ENCODE measurements at places on chromosomes 3 and 15.

- no peak for DNase-seq
These were observed 9.3 kb downstream of the COLQ start for GRCh38 chr3:15512166-15512565.

DNA sequence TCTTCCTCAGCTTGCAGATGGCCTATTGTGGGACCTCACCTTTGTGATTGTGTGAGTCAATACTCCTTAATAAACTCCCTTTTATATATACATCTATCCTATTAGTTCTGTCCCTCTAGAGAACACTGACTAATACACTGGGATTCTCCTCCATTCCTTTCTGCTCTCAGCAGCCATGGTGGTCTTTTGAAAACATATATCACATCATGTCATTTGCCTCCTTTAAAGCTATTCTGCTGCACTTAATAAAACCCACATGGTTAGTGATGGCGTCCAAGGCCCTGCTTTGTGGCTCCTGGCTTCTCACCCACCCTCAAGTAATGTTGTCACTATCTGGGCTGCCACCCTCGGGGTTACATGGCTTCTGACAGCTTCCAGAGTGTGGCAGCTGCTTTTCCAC lies 169.5 kb downstream of the CADPS start:
- no peak for DNase-seq

DNA sequence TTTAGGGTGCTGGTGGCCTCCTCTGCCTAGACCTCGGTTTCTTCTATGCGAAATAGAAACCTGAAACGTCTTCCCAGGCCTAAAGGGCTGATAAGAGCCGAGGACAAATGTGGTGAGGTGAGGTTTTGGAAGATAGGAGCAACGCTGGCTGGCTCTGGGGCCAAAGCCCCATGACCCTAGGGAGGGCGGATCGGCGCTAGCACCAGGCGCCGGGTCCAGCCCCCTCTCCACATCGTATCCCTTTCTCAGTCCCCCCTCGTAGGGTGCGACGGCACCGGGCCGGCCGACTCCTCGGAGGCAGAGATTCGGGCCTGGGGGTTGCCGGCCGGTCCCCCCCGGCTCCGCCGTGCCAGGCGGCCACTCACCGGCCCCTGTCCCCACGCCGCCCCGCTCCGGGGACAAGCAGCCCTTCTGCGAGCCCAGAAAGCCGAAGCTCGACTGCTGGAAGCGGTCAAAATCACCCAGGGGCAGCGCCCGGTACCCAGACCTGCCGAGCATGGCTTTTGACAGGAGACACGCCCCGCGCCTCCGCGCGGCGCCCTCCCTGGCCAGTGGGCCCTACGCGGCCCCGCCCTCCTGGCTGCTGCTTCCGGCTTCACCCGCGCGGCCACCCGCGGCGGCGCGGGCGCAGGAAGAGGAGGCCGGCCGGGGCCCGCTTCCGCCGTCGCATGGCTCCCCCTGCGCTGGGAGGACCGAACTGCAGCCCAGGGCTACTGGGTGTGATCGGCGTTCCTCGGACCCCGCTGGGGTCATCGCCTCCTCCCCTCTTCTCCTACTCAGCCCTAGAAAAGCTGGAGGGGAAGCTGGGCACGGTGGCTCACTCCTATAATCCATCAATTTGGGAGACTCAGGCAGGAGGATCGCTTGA lies at the start of gene STOML1:
Gene STOML1, minus strand, starts transcription at position 570 of the 868 bp plus-strand sequence. Its CDS starts 72 bp downstream, at position 498.
- peak; percentile 95 for DNase-seq

DNA sequence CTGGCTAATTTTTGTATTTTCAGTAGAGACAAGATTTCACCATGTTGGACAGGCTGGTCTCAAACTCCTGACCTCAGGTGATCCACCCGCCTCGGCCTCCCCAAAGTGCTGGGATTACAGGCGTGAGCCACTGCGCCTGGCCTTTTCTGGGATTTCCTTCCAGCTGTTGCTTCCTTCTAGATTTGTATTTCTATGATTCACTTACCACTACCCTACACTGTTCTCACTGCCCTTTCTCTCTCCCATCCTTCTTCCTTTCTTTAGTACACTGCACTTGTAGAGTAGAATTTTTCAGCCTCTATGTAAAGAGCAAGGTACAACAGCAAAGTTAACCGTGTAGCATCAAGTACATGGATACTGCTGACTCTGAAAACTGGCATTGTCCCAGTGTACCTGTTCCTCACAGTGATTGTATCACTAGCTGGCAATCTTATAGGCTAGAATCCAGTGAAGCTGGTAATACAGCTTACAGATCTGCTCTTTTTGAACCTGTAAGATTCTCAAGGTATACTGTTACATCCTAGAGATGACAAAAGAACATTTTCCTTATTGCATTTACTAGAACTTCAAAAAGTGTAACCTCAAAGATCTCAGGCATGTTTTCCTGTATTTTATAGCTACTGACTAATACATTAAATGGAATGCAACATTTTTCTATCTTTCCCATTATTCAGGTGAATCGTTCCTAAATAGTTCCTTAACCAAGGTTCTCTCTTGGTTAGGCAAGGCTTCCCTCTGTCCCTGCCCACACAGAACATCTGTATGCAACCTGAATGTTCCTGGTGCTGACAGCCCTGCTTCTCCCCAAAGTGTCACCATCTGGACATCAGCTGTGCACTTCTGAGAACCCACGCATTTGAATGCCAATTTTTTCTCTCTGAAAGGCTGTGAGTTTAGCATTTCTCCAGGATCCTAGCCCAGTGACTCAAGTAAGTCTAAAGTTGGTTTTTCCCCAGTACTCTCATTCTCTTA lies 74.1 kb upstream of the RAP2B start:
- no peak for DNase-seq

- no peak for DNase-seq
These were observed 279.4 kb downstream of the ROBO1 start for GRCh38 chr3:79488407-79488806.

DNA sequence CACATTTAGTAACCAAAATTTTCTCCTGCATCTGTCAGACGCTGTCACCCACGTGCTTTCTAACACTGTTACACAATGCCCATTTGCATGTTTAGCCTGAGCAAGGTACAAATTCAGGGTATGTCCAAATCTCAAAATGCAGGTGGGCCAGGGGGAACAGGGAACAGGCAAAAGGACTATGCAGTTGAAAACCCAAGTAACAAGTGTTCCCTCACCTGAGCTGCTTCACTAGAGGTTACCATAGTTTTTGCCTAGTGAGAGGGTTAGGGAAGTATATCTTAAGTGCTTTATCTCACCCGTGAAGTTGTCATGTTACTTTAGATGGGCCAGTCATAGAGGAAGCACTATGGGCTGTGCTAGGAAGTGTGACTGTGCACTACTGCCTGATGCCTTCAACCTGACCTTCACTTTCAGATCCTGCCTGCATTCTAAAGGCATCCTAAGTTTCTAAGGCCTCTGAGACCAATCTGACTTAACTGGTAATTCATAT lies 6.0 kb upstream of the TMEM87A start:
- no peak for DNase-seq

DNA sequence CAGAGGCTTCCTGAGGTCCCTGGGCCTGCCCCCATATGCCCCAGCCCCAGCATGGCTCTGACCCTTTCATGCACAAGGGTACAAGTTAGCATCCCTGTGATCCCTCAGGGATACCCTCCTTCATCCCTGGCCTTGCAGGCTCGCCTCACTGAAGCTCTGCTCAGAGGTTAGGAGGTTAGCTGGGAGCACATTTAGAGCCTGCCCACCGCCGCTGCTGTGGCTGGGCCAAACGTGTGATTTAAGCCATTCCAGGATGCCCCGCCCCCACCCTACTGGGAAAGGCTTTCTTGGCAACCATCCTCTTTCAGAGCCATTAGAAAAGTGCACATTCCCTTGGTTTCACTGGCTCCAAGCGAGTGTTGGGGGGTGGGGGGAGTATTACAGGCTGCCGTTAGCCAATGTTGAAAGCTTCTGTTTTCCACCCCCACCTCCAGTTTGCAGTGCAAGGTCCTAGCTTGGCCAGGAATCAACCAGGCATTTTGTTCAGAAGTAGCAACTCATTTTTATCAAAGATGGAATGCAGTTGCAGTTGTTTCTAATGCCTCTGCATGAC lies 6.3 kb upstream of the HES1 start:
- DNase-seq, result peak; percentile 69

DNA sequence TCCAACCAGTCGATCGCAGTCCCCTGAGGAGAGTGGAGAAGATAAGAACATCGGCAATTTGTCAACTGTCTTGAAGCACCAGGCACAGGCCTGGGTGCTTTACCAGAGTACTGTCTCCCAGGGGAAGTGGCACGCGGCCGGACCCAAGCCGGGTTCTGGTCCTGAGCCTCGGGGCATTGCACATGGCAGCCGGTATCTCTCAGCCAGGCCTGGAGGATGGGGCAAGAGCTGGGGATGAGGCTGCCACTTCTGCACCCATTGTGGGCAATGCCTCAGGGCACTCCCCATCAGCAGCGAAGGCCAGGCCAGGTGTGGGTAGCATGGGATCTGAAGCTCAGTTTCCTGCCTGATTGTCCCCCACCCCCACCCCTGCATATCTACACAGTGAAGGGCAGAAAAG lies 77.5 kb downstream of the ADCY5 start:
- DNase-seq, result no peak

GRCh38 chr3:177672252-177672911 lies 475.1 kb upstream of the TBL1XR1 start:
- DNase-seq, result no peak

DNA sequence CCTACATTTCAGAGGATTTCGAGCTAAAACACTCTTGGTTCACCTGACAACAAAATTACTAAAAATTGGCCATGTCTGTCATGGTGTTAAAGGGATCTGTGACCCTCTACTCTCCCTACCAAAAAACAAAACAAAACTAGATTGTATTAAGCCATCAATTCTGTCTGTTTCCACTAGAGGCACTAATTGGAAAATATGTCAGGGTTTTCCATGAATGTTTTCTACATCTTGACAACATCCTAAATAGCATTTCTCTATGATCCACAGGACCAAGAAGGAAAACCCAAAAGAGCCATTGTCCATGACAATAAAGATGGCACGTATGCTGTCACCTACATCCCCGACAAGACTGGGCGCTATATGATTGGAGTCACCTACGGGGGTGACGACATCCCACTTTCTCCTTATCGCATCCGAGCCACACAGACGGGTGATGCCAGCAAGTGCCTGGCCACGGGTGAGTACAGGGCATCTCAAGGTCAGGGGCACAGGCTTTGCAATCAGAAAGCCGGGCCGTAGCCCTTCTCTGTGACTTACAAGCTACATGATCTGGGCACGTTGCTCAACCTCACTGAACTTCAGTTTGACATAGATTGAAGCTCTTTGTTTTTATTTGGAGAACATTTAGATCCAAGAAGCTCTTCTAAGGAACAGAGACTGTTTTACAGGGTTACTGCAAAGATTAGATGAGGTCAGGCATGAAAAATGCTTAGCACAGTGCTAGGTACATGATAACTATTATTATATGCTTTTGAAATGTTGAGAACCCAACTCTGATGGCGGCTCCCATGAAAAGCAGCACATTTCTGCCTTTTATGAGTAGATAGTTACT lies 74.8 kb downstream of the DNASE1L3 start:
- DNase-seq, result no peak

- DNase-seq, result no peak
These were observed 96.0 kb upstream of the TSC22D2 start for GRCh38 chr3:150312018-150312657.

- peak; percentile 51 for DNase-seq
These were observed 3.8 kb upstream of the KIF23 start for GRCh38 chr15:69410248-69410874.

DNA sequence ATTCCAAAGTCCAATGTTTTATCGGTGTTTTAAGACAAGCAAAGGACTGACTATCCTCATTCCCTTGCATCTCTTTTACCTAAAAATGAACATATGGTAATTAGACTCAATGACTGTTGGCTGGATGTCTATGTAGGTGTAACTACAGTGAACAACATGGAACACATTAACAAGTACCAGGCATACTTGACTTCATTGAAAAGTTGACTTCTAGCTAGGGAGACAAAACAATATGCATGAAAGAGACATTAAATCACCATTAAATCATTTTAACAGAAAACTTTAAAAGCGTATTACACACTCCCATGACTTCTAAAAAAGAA lies 34.3 kb upstream of the ANPEP start:
- no peak for DNase-seq

GRCh38 chr3:42300013-42300412 lies 34.0 kb upstream of the CCK start:
- peak; percentile 42 for DNase-seq

- no peak for DNase-seq
These were observed 29.6 kb downstream of the MYL3 start for GRCh38 chr3:46833346-46834300.

GRCh38 chr3:53144446-53144845 lies 14.2 kb upstream of the RFT1 start:
- DNase-seq, result no peak

GRCh38 chr3:180421221-180421620 lies 180.7 kb upstream of the TTC14 start:
- DNase-seq, result no peak

GRCh38 chr15:42138411-42138810 lies 18.0 kb downstream of the PLA2G4F start:
- no peak for DNase-seq

GRCh38 chr3:154901278-154901677 lies 178.8 kb upstream of the MME start:
- DNase-seq, result no peak

DNA sequence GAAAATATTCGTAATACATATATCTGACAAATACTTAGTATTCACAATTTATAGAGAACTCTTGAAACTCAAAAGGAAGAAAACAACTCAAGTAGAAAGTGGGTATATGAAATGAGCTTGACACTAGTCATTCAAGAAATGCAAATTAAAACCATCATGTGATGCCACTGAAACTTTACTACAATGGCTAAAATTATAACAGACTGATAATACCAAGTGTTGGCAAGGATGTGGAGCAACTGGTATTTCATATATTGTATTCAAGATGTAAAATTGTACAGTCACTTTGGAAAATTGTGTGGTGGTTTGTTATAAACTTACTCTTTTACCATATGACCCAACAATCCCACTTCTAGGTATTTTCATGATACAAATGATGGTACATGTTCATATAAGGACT lies 68.7 kb upstream of the AGTR1 start:
- no peak for DNase-seq

Data from H9 (cell line).